ENCODE measurements at places on chromosomes 12 and 14.

GRCh38 chr14:30223385-30223785 lies 295.7 kb upstream of the PRKD1 start:
- no peak for DNase-seq

DNA sequence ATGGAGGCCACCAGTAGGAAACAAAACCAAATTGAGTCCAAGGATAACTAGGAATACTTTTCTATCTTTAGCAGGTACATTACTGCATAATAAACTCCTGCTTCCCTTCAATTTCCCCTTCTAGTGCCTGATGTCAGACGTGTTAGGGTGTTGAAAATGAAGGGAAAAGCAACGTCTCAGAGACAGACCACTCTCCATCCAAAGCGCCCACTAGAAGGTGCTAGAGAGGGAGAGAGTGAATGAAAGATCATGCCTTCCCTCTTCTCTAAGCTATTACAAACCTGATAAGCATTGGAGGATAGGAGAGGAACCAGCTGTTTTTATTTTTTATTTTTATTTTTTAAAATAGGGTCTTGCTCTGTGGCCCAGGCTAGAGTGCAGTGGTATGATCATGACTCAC lies 64.1 kb downstream of the ZNF641 start:
- no peak for DNase-seq

DNA sequence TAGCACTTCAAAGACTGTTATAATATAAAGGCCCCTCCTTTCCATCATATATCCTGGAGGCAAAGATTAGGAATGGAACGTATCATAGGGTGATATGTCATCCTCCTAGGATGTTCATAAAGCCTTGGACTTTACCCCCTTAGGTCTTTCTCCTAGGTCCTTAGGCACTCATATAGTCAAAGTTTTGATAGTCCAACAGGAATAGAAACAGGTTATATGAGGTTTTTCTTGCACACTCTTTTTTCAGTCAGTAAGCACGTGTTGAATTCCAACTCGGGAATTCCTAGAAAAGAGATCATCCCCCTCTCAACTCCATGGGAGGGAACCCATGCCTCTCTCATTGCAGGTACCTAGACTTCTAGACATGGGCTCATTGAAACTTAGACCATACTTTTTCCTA lies 20.1 kb upstream of the MAGOHB start:
- DNase-seq = no peak

GRCh38 chr14:21804981-21805380 lies 131.4 kb upstream of the OR4E1 start:
- no peak for DNase-seq

GRCh38 chr12:12999271-12999958 lies 650 bp downstream of the HEBP1 start:
- no peak for DNase-seq

- no peak for DNase-seq
Measured at GRCh38 chr12:50916292-50916691, 36.1 kb upstream of the HIGD1C start.

- DNase-seq = no peak
Measured at GRCh38 chr12:16225692-16226091, 51.8 kb downstream of the SLC15A5 start.

GRCh38 chr14:98963610-98964009 lies 308.4 kb downstream of the BCL11B start:
- DNase-seq = no peak

GRCh38 chr12:52526511-52526951 lies 6.3 kb upstream of the KRT5 start:
- no peak for DNase-seq

- DNase-seq = no peak
Measured at GRCh38 chr14:86179980-86180379, 650.0 kb downstream of the FLRT2 start.

DNA sequence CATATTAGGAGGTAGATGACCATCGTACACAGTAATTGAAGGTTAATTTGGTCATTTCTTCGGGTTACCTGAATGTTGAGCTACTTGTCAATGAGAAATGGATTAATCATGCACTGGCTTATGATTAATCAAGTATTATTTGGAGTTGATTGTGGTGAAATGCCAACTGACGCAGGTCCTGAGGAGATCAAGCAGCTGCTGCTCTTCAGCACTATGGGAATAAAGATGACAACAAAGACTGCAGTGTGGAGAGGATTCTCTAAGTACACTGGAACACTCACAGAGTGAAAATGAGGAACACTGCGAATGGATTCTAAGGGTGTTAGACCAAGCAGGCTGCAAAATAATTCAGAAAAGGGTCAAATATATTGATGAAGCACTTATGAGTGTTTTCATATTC lies 202.8 kb upstream of the DIO2 start:
- no peak for DNase-seq

DNA sequence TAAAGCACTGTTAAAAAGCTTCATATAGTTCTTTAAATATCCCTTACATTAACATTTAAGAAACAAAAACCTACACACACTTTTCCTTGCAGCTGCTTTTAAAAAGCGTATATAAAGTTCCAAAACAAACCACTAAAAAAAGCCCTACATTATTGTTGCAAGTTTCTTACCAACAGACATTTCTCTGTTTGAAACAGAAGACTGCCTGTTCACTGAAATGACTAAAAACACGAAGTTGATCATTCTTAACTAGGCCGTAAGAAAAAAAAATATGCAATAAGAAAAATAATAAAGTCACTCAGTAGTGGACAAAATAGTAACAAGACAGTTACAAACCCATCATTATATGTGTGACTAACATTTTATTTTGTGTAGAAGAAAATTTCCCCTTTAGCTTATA lies 37.3 kb downstream of the KIF21A start:
- no peak for DNase-seq

GRCh38 chr14:77064521-77065178 lies 33.4 kb upstream of the CIPC start:
- DNase-seq = no peak

DNA sequence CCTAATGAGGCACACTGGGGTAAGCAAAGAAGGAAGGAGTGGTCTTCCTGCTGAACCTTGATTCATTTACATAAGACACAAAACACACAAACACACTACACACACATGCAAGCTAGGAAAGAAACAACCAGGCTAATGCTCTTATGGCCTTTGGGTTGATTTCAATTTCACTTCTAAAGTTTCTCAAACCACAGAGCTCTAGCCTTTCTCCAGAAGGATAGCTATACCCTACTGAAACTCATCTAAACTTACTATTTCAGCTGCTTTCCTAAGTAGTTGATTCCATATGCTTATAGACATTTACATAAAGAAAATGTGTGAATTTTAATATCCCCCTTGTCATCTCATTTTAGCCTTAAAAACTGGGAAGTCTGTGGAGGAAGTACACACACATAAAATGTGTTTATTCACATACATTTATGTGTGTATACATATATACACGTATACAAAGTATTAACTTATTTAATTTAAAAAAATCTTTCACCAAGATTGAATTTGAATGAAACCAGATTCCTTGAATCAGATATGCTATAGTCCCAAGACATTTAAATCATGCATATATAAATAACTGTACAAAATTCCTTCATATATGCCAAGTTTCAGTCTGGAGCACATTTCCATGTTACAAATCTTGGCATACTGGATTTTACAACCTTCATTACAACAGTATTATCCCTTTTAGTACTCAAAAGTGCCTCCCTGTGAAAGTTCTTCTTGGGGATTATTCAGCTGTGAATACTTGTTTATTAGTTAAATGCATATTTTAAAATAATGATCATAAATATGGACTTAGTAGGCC lies 231.8 kb upstream of the NPAS3 start:
- DNase-seq = no peak

- no peak for DNase-seq
Measured at GRCh38 chr12:48419116-48419935, 53.0 kb upstream of the ANP32D start.

- DNase-seq = no peak
Measured at GRCh38 chr14:33717866-33718265, 233.0 kb downstream of the EGLN3 start.

Measured in NCI-H345 (cell line).